ENCODE measurements at places on chromosomes 4 and X.

- DNase-seq: no peak
These were observed 650.8 kb upstream of the FAM241A start for GRCh38 chr4:111494471-111494870.

GRCh38 chrX:1124531-1124930 lies 87.9 kb downstream of the CRLF2 start:
- no peak for DNase-seq

GRCh38 chrX:96407072-96407471 lies 277.6 kb upstream of the DIAPH2 start:
- DNase-seq: no peak

GRCh38 chr4:24984602-24985532 lies 45.9 kb downstream of the LGI2 start:
- DNase-seq: no peak

DNA sequence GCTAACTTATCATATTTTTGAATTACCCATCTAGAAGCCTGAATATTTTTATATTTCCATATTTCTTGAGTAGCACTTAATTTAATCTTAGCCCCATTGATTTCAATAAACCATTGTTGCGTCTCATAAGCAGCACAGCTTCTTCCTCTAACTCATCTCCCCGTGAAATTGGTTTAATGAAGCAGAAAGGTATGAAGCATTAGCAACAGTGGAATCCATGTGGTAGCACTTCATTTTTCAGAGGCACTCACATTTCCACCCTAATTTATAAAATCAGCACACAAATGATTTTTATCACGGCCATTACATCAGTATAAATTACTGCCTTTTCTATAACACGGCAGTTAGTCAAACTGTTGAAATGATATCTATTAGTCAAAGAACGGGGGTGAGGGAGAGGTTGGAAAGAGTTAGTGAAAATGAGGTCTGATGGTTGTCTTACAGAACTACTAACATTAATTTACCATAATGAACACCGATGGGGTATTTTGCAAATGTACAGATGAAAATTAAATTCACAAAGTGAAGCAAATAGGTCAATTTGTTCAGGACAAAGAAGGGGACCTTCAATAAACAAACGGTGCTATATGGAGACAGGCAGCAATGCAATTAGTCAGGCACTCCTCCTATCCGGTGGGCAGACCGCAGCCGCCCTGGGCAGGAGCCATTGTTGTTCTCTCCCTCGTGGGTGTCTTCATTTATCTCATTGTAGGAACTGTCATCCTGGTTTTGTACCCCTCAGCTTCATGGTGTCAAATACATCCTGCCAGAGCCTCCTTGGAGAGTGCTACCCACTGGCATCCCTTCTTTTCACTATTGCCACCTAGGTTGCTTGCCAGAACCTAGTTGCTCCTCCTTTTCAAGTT lies 205.7 kb downstream of the SOX3 start:
- no peak for DNase-seq

- DNase-seq: no peak
These were observed 103.1 kb downstream of the NPNT start for GRCh38 chr4:105998171-105999063.

DNA sequence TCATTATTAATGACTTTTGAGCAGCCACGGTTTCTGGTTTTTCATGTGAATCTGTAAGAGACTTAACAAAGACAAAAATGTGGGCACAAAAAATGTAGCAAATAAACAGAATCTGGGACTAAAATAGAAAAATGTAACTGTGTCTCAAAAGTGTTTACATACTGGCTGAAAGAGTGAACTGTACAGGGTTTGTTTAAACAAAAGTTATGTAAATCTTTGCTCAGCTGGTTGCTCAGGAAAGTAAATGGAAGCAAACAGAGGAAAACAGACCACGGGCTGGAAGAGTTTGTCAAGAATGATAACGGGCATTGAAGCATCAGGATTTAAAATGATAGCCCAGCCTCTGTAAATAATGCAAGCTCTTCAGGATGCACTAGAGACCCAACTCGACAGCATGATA lies 921.8 kb upstream of the FTHL17 start:
- no peak for DNase-seq

DNA sequence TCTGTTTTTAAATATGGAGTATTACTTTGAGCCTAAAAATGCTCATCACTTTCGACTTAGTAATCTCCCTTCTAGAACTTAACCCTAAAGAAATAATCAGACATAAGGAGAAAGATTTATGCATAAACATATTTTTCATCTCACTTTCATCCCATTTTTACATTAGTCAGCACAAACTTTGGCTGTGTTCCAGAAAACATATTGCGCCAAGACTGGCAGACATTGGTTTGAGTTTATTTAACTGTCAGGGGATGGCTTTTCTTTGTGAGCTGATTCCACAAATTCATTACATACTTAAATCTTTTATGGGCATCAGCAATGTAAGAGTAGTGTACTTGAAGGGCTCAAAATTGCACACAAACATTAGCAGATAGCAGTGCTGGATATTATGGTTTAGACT lies 23.7 kb downstream of the MAOA start:
- no peak for DNase-seq

DNA sequence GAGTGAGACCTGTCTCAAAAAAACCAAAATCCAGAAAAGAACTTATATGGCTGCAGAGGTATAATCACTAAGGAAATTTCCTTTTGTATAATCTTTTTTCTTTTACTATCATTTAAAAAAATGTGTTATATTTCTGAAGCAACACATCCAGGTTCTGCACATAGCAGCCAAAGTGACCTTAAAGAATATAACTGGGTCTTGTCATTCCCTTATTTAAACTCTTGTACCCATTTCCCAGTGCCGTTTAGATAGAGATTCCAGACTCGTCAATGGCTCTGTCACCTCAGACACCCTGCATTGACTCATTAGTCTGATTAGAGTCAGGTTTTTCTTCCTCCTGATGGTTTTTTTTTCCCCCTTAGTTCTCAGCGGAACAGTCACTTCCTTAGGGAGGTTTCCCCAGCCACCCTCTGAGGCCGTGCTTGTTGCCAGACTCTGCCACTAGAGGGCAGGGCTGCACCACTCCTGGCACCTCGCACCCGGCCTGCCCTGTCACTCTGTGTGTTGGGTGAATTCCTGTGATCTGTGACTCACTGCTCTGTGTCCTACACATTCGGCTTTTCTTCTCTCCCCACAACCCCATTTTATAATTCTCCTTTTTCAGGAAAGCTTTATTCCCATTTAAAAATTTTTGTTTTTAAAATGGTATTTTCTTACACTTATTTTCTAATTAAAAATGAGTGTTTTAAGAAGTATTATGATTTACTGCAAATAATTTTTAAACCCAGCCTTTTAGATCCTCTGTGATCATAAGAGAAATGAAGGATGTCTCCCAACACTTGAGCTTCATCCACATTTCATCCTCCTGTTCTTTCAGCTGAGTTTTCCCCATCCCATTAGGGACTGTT lies 32.1 kb downstream of the HTT start:
- DNase-seq: peak; percentile 44

DNA sequence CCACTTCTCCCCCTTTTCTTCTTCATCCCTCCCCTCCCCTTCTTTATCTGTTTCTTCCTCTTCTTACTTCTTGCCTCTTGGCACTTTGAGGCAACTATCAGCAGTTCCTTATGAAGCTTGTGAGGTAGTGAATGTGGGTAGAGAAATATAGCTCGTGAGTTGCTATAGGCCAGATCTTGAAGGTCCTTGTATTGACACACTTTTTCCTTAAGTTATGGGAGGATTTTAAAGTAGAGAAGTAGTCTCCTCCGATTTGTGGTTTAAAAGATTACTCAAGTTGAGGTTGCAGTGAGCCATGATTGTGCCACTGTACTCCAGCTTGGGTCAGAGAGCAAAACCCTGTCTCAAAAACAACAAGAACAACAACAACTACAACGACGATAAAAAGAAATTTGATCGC lies 3.4 kb upstream of the RRAGB start:
- DNase-seq: no peak

DNA sequence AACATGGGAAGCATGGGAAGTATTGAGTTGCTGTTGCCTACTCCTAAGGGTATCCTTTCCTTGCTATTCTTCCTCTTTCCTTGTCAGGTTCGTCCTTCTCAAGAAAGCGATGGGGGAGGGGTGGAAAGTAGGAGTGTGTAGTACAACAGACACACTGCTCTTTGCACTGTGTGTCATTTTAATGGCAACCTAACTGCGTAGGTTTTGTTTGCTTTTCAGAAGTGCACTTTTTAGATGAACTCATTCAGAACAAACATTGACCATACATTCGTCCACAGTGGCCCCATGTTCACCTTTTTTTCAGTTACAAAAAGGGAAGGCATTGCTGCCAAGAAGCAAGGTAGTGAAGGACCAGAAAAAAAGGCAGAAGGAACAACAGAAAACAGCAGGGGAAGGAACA lies 10.2 kb upstream of the YIPF6 start:
- DNase-seq: no peak

GRCh38 chr4:75126058-75126457 lies 193.1 kb downstream of the PARM1 start:
- DNase-seq: no peak

GRCh38 chrX:49754233-49754857 lies 58.6 kb upstream of the PAGE1 start:
- DNase-seq: peak; percentile 7

DNA sequence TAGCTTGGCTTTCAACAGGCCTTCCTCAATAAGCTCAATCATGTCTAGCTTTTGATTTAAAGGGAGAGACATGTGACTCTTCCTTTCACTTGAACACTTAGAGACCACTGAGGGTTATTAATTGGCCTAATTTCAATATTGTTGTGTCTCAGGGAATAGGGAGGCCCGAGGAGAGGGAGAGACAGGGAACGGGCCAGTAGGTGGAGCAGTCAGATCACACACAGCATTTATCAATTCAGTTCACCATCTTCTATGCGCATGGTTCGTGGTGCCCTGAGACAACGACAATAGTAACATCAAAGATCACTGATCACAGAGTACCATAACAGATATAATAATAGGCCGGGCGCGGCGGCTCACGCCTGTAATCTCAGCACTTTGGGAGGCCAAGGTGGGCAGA lies 17.8 kb downstream of the ZNF81 start:
- no peak for DNase-seq

DNA sequence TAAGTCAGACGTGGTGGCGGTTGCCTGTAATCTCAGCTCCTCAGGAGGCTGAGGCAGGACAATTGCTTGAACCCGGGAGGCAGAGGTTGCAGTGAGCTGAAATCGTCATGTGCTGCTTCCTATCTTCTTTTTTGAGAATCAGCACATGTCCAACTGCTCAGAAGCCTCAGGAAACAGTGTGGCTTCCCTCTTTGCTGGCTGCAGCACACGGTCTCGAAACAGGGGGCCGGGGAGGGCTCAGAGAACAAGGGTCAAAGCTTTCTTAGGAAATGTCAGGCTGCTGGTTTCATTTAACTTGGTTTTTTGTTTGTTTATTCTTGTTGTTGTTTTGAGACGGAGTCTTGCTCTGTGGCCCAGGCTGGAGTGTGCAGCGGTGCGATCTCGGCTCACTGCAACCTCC lies 31.3 kb downstream of the CRLF2 start:
- DNase-seq: no peak

Measured in NCI-H1694 (cell line).